ENCODE measurements at places on chromosomes 5 and 9. TPM values are rescaled to one million over a fixed set of nuclear protein-coding genes. Genes with fewer than 3 reads are reported as not detected.

GRCh38 chr5:135400866-135401265 is 1.8 kb upstream of the MACROH2A1 start:
- DNase-seq, result no peak

GRCh38 chr5:54895816-54896341 is 89.5 kb downstream of the ESM1 start:
- DNase-seq, result no peak

DNA sequence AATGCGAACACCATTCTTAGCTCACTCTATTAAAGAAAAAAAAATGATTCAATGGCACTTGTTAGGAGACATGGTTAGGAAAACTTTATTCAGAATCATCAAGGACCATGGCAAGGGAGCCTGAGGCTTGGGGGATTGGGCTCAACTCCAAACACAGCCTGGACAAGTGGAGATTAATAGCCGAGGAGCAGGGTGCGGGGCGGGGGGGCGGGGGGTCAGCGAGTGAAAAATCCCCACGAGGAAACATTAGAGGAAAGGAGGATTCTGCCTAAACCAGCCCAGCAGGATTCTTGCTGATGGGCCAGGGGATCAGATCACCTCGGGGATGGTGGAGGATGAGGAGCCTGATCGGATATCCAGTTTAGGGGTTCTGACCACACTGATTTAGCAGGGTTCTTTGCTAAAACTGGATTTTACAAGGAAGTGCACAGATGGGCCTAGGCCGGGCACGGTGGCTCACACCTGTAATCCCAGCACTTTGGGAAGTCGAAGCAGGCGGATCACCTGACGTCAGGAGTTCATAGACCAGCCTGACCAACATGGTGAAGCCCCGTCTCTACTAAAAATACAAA is 24.4 kb upstream of the FIBCD1 start:
- no peak for DNase-seq

DNA sequence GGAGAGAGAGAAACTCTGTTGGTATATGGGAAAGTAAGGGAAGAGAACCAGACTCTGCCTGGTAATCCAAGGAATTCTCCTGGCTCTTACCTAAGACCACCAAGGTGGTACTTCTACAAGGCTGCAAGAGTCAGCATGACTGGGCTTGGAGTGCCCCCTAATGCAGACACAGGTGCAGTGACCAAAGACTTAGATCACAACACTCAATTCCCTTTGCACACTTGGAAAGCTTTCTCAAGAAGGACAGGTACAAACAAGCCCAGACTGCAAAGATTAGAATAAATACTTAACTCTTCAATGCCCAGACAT is 25.2 kb downstream of the UGT3A2 start:
- no peak for DNase-seq

ANKH gene
- 14.2 TPM for polyA plus RNA-seq
